ENCODE measurements at places on chromosomes 4 and X.

DNA sequence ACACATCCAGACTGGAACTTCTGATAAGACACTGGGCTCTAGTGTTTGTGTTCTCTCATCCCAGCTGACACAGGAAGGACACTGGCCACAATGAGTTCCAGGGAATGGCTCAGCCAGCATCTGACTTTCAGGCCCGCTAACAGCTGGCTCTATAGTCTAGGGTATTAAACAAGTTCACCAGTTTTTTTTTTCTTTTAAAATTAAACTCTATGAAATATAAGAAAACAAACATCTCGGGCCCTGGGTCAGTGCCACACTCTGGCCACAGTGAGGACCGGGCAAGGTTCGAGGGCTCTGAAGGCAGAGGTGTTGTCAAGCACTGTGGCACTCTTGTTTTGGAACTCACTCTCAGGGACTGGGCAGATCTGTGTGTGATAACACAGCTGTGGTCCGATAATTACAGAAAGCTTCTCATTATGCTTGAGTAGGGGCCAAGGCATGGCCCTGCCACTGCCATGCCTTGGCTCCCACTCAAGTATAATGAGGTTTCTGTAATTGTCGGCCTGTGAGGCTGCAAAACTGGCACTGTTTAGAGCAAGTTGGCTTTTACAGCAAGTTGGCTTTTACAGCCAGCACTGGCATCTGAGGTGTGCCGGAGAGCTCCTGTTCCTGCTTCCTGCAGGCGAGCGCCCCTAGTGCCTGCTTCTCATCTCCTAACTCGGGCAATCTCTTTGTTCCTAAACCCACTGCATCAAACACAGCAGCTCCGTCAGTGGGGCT, 62.8 kb downstream of the PPP1R2C start:
- no peak for DNase-seq

- no peak for DNase-seq
Measured at GRCh38 chr4:78534286-78534955, 17.1 kb upstream of the ANXA3 start.

- DNase-seq: no peak
Measured at GRCh38 chrX:110021258-110022022, 18.5 kb downstream of the TMEM164 start.

- DNase-seq: no peak
Measured at GRCh38 chr4:11542952-11543351, 114.3 kb upstream of the HS3ST1 start.

GRCh38 chr4:77771566-77771965, 47.6 kb downstream of the CNOT6L start:
- no peak for DNase-seq

Measured in NCI-H1092 (cell line).